ENCODE measurements at places on chromosomes 6 and 20. TPM values are rescaled to one million over a fixed set of nuclear protein-coding genes. Genes with fewer than 3 reads are reported as not detected.

Gene ERVFRD-1
- not detected for total RNA-seq

Gene HSPA12B
- 0.46 TPM for total RNA-seq

Gene ECT2L
- total RNA-seq, result not detected

Gene C6orf163
- 1.1 TPM for total RNA-seq

Gene BFSP1
- 2.8 TPM for total RNA-seq

Gene KCNG1
- total RNA-seq, result 16.7 TPM

Gene EYA2
- total RNA-seq, result 0.14 TPM

Gene TBX18
- total RNA-seq, result 34.9 TPM

Gene TRAPPC3L
- total RNA-seq, result 0.14 TPM

Gene OOEP
- not detected for total RNA-seq

Gene PI16
- total RNA-seq, result 0.43 TPM

Gene PANK2
- total RNA-seq, result 52.4 TPM

Gene PHACTR3
- total RNA-seq, result not detected

Gene JAG1
- total RNA-seq, result 26.6 TPM

Gene TNFRSF6B
- 0.65 TPM for total RNA-seq

Gene PCK1
- not detected for total RNA-seq

Gene BPIFA1
- not detected for total RNA-seq

Gene LPIN3
- total RNA-seq, result 6.0 TPM

Gene TAGAP
- total RNA-seq, result not detected

Gene QKI
- total RNA-seq, result 79.8 TPM

Gene EDN1
- 2.0 TPM for total RNA-seq

Gene PTGIS
- total RNA-seq, result 605 TPM

Gene DNPH1
- 54.5 TPM for total RNA-seq

Gene OTOR
- not detected for total RNA-seq

Gene JPH2
- 0.43 TPM for total RNA-seq

Gene SUPT3H
- total RNA-seq, result 12.8 TPM

Gene LY6G6F
- total RNA-seq, result not detected

Gene MAFB
- under 0.01 TPM for total RNA-seq

Gene CLIC5
- not detected for total RNA-seq

Gene RAB44
- under 0.01 TPM for total RNA-seq

Gene ZFAND3
- 32.2 TPM for total RNA-seq

Gene FAM210B
- 46.1 TPM for total RNA-seq

Gene BPIFB1
- not detected for total RNA-seq

Gene CCN2
- total RNA-seq, result 25.3 TPM

Gene NMBR
- total RNA-seq, result not detected

Gene OPRL1
- 1.6 TPM for total RNA-seq

Gene ACTL10
- total RNA-seq, result 1.9 TPM

Gene LHFPL5
- not detected for total RNA-seq

Gene FLRT3
- 8.7 TPM for total RNA-seq

Gene WFDC12
- not detected for total RNA-seq

Gene DSP
- 0.83 TPM for total RNA-seq
